ENCODE measurements at places on chromosomes 6 and 20.

GRCh38 chr20:25020345-25020744 is 27.8 kb upstream of the APMAP start:
- DNase-seq, result no peak

- no peak for DNase-seq
Measured at GRCh38 chr20:61636531-61637116, 384.6 kb downstream of the CDH4 start.

GRCh38 chr6:161918109-161918531 is 644.3 kb upstream of the AGPAT4 start:
- DNase-seq, result no peak

DNA sequence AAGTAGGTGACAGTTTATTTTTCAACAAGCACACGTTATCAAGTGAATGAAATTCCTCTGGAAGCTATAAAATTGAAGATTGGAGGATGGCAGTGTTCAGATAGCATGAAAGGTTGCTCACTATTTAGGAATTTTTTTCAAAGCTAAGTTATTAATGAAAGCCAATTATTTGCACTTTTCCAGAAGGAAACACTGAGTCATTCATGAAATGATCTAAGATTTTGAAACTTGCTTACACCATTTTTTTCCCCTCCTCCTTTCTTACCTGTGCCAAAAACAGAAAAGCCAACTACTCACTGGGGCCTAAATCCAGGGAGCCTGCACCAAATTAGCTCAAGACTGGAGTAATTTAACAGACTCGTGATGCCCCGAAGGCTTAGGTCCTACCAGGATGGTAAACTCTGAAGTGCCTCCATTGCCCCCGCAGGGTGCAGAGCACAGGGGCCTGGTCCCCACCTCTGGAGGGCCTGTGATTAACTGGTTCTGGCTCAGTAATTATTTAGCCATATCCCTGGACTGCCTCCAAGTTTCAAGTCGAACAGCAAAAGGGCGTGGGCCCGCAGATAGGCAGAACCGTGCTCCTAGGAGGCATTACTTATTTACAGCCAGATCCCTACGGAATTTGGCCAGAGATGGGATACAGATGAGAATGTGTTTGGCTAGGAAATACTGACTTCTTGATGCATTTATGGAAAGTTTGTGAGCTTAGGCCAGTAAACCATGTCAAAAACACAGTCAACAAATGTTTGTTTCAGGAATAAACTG is 28.0 kb upstream of the ZNF217 start:
- no peak for DNase-seq

GRCh38 chr6:38078671-38079070 is 259.1 kb downstream of the ZFAND3 start:
- no peak for DNase-seq

- DNase-seq, result peak; percentile 68
Measured at GRCh38 chr6:155100087-155100486, 105.0 kb downstream of the TIAM2 start.

- DNase-seq, result no peak
Measured at GRCh38 chr6:16596616-16597331, 164.5 kb downstream of the ATXN1 start.

- no peak for DNase-seq
Measured at GRCh38 chr6:122116835-122117627, 282.4 kb upstream of the HSF2 start.

GRCh38 chr6:138162111-138162954 is 594 bp downstream of the ARFGEF3 start:
- DNase-seq, result peak; percentile 35

GRCh38 chr6:52371656-52372191 is 9.8 kb downstream of the PAQR8 start:
- no peak for DNase-seq

DNA sequence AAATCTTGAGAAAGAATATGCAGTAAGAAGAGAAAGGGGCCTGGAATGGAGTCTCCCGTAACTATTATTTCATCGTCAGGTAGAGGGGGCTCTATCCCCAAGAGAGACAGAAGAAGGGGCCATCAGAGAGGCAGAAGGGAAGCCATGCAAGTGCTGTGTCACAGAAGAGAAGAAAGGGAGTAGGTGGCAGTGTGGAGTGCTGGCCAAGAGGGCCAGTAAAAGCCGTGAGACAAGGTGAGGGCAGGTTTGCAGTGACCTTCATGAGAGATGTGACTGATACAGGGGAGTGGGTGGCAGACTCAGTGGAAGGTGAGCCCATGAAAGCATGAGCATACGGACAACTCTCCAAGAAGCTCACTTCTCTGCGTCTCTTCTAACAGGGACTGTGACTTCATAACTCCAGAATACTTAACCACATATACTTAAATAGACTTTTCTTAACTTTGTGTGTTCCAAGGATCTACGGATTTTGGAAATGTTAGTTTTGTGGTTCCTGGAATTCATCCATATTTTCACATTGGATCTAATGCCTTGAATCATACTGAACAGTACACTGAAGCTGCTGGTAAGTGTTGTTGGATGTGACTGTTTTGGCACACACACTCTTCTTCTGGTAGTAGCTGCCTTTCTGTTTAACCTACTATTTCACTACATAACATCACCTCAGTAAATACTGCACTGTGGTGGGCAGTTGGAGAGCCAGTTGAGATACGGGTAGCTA is 15.6 kb downstream of the PM20D2 start:
- no peak for DNase-seq

GRCh38 chr6:26044140-26045064 is 42.8 kb upstream of the HFE start:
- no peak for DNase-seq

DNA sequence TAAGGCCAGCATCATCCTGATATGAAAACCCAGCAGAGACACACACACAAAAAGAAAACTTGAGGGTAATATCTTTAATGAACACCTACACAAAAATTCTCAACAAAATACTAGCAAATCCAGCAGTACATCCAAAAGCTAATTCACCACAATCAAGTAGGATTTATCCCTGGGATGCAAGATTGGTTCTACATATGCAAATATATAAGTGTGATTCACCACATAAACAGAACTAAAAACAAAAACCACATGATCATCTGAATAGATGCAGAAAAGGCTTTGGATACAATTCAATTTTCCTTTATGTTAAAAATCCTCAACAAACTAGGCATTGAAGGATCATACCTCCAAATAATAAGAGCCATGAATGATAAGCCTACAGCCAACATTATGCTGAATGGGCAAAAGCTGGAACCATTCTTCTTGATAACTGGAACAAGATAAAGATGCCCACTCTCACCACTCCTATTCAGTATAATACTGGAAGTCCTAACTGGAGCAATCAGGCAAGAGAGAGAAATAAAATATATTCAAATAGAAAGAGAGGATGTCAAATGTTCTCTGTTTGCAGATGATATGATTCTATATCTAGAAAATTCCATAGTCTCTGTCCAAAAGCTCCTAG is 33.9 kb upstream of the CLVS2 start:
- DNase-seq, result no peak

DNA sequence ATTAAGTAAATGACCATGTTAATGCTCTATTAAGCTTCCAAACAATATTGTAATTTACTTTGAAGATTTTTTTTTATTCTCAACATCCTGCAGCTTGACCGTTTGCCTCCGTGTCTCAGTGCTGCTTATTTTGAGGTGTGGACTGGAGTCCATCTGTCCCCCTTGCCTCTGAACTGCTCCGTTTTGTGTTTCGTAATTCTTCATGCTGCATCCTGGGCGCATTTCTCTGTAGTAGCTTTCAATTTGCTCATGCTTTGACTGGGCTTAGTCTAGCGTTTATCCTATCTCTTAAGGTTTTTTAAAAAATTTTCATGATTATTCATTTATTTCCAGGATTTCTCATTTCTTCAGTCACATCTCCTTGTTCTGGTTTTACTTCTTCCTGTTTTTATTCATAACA is 37.8 kb downstream of the PTPN1 start:
- no peak for DNase-seq

DNA sequence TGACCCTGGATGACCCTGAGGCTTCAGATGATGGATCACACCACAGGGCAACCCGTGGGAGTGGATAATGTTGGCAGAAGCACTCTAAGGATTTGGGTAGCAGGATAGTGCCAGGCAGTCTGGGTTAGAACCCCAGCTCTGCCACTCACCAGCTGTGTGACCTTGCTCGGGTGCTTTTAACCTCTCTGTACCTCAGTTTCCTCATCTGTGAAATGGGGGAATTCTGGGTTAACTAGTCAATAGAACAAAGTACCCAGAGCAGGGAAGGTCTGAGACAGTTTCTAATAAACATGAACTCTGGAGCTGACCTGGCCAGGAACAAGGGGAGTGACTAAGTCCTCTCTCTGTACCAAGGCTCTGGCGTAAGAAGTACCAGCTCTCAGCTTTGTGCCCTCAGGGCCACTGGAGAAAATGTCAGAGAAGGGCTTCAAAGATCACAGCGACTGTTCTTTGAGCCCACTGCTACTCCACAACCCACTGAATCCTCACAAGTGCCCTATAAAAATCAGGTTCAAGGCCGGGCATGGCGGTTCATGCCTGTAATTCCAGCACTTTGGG is 14.7 kb upstream of the NOL4L start:
- no peak for DNase-seq

Measured in NCI-H1092 treated with DMSO at 0.1 percent for 48 hours (cell line).